ENCODE measurements at places on chromosomes 7 and 10.

- no peak for DNase-seq
These were observed 31.2 kb downstream of the UBTD1 start for GRCh38 chr10:97529685-97530465.

DNA sequence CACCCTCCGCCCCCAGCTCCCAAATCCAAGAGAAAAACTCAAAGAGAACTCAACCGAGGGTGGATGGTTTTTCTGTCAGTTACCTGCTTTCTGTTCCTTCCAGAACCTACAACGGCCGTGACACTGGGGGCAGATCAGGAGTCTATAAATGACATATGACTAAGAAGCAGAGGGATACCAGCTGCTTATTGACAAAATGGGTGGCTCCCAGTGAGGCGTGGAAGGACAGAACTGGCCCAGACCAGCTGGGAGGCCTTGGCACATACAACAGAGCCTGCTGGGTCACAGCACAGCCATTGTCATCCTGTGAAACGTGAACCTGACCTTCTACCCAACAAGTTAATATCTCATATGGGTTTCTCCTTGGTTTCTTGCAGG is 84.3 kb upstream of the ADRB1 start:
- no peak for DNase-seq

- no peak for DNase-seq
These were observed 7.4 kb downstream of the TAS2R41 start for GRCh38 chr7:143485094-143485493.

DNA sequence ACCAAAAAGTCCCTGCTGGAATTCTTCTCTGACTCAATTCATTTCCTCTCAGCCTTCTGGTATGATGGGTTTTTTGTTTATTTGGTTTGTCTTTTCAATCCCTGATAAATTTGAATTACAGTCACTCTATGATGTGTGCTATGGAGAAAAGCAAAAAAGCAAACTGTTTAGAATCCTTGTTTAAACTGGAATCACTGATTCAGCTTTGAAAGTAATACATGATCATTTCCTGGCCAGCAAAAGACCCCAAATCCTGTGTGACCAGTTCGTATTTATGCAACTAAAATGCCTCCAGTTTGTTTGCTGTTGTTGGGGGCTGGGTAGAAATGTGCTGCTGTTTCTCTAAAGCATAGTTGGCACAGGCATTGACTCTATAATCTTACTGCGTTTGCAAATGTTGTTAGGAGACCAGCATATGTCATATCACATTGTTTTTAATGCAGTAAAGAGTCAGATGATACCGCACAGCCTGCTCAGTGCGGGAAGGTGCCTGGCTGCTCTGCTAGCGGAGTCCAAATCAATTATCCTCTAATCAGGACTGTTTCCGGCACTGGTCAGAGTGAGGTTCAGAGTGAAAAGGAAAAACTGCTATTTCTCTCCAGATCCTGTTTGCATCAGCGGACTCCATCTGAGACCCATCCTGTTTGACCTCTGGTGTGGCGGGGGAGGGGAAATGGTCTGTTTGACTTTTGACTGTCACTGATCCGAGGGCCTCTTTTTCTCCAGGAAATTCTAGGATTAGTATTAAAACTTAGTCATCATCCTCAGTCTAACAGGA is 40.6 kb upstream of the ADD3 start:
- no peak for DNase-seq

DNA sequence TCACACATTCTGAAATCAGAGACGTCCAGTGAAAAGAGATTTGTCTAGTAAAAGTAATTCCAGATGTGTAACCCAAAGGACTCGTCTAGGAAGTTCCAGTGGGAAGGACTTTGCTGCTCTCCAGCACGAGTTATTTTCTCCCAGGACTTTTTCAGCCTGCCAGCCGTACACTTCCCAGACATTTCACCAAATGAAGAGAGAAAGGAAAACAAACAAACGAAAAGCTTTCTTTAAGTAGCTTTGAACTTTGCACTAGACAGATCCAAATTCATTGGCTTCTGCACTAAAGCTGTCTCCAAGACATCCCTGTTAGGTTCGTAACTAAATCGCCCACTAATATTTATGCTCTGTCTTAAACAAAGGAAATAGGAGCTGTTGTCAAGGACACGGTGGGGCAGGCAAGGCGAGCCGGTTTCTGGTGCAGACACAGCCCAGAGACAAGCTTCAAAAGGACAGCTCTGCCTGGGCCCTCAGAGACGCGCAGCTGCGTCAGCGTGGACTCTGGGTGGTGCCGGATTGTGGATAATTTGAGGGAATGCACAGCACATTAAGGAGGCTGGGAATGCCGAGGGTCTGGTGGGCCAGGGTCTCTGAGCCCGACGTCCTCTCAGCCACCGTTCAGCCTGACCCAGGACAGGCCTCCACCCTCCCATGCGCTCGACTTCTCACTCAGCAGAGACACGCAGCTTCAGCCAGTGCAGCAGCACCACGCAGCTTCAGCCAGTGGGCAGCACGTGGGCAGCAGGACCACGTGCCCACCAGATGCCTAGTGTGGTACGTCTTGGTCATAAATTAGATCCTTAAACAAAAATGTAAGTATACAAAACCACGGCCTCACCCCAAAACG is 64.1 kb upstream of the INSIG1 start:
- DNase-seq, result no peak

GRCh38 chr7:159114981-159115380 is 29.7 kb downstream of the VIPR2 start:
- no peak for DNase-seq

DNA sequence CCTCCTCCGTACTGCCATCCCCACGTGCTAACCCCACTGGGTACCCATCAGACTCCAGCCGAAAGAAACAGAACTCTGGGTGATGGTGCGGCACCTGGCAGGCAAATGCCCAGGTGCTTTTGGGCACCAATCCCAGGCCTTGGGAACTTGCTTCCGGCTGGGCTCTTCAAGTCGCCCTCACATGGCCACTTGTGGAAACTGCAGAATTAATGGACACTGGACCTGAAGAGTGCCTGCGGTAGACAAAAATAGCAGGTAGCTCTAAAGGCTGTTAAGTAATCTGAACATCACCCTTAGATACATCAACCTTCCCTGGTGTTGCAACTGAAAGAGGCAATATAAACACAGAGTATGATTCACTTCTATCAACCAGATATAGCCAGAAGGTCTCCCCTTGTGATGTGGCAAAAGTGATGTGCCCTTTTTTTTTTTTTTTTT is 644.4 kb downstream of the GRM8 start:
- DNase-seq, result no peak

DNA sequence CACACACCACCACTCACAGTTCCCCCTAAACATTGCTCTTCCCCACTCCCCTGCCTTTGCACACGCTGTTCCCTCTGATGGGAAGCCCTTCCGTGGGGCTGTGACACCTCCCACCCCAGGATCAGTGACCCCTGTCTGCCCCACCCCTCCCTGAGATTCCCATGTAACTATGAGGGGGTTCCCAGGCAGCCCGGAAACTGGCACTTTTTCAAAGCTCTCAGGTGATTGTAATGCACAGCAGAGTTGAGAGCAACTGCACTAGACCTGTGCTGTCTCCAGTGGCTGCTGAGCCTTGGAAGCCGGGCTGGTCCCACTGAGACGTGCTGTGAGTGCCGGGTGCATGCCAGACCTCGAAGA is 29.8 kb downstream of the GPRIN2 start:
- DNase-seq, result no peak

GRCh38 chr10:100687143-100688003 is 58.0 kb upstream of the PAX2 start:
- DNase-seq, result no peak

Measured in BJ (cell line).